Hindlimb muscle (tissue), 1 donor: ENCODE measurements at places on chromosomes 1 and 21. TPM values are rescaled to one million over a fixed set of nuclear protein-coding genes. Genes with fewer than 3 reads are reported as not detected.

DNA sequence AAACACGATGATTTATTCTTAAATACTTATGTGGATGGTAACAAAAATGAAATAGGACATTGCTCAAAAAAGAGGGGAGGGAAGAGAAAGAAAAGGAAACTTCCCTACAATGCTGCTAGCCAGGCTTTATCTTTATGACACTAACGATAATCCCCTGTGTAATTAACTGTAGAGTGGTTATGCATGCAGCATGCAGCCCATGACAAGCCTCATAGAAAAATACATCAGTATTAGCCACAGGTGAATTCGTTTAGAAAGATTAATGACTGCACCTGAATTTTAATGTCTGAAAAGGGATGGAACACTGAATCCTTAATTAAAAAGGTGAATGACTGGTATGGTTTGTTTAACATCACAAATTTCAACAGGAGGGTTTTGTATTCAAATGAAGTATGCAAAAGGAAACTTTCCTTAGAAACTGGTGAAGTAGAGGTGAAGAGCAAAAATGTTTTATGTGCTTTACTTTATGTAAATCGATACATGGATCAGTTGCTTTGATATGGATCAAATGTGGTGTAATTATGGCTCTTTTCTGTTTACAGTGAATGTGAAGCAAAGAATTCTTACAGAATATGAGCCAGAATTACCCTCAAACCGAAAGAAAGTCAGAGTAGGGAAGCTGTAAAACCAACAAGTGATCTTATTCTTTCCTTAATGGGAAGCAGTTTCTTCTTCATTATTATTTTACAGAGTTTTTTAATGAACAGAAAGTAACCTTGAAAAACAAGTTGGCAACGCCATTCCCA, 569.6 kb upstream of the ADGRL2 start:
- DNase-seq, result no peak

DNA sequence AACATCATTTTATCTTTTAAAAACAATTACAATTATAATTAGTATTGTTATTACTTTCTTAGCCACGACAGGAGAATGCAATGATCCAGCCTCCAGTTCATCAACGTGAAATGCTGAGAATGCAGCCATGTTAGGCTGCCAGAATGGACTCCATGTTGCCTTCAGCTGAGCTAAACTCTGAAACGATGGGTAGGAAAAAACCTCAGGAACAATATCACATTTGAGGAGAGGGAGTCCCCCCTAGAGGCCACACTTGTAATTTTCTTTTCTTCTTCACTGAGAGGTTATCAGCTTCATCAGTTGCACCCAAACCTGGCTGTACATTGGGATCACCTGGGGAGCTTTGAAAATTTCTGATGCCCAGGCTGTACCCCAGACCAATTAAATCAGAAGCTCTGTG, 34.6 kb upstream of the DNAH14 start:
- DNase-seq, result no peak

Gene HSPA6
- polyA plus RNA-seq, result 0.67 TPM

- no peak for DNase-seq
Observed at GRCh38 chr1:247456021-247456420, 1.9 kb downstream of the OR2B11 start.

GRCh38 chr1:212781225-212781624, 10.4 kb downstream of the NSL1 start:
- no peak for DNase-seq

Gene CD247
- polyA plus RNA-seq, result 0.61 TPM

- no peak for DNase-seq
Observed at GRCh38 chr1:163188947-163189346, 13.8 kb downstream of the RGS5 start.

- no peak for DNase-seq
Observed at GRCh38 chr1:197029749-197030148, 37.3 kb downstream of the F13B start.

- peak; percentile 36 for DNase-seq
Observed at GRCh38 chr21:37916310-37917051, at the start of gene KCNJ6. TSS of gene KCNJ6 (minus strand) at chr21:37916457. CDS start at chr21:37840682, 75,775 bp downstream.

- DNase-seq, result peak; percentile 14
Observed at GRCh38 chr21:37484535-37485474, 118.2 kb downstream of the DYRK1A start.

Gene LDLRAD1
- polyA plus RNA-seq, result not detected

GRCh38 chr1:94947437-94947836, 20.5 kb upstream of the CNN3 start:
- no peak for DNase-seq

DNA sequence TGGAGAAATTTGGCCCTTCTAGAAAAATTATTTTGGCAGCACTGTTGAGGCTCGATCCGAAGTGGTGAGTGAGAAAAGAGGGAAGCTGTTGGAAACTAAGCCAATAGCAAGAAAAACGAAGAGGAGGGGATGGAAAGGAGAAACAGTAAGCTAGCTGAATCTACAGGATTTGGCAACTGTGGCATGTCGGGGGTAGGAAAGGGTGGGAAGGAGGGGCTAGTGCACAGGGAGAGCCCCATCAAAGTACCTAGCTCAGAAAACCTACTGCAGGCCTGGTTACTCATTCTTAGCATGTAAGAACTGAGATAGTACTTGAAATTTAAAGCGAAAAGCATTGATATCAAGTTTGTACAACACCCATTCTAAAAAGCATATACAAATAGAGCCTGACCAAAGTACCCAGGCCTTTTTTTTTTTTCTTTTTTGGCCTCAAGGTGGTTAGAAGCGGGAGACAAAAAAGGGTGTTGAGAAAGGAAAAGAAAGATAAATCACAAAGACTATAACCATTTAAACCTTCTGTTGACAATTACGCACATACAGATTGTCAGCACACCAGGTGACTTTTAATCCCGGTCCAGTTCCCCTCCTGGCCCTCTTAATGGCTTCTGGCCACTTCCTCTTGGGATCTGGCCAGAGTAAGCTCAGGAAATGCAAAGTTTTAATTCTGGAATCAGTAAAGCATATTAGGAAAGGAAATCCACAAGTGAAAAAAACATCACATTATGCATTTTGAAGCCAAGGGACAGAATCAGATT, 50.4 kb downstream of the SLC16A1 start:
- peak; percentile 32 for DNase-seq

DNA sequence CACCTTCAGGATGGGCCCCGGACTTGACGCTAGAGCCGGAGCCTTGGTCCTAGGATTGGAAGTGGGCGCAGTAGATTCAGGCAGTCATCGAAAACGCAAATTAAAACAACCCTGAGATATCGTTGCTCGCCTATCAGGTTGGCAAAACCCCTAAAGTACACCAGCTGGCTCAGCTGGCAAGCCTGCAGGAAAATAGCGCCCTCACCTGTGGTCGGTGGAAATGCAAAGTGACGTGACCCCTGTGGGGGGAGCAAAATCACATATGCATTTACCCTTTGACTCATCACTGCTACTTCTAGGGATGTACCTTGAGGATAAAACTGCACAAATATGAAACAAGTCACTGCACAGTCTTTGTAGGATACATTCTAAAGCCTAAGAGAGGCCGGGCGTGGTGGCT, 170.3 kb upstream of the TMEM51 start:
- DNase-seq, result no peak

DNA sequence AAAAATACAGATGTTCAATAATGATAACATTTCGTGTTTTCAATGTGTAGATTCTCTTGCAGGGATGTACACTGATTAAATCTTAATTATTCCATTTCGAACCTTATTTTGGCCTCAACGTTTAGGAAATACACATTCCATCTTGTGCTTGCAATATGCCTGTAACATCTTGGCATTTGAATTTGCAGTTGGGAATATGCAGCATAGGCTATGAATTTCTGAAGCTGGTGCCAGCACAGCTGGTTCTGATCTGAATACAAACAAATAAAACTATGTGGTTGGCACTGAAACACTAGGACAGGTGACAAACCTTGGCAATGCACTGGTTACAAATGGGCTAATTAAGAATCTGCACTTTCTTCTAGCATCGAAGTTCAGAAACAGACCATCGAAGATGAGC, 108.4 kb downstream of the ERG start:
- DNase-seq, result no peak

DNA sequence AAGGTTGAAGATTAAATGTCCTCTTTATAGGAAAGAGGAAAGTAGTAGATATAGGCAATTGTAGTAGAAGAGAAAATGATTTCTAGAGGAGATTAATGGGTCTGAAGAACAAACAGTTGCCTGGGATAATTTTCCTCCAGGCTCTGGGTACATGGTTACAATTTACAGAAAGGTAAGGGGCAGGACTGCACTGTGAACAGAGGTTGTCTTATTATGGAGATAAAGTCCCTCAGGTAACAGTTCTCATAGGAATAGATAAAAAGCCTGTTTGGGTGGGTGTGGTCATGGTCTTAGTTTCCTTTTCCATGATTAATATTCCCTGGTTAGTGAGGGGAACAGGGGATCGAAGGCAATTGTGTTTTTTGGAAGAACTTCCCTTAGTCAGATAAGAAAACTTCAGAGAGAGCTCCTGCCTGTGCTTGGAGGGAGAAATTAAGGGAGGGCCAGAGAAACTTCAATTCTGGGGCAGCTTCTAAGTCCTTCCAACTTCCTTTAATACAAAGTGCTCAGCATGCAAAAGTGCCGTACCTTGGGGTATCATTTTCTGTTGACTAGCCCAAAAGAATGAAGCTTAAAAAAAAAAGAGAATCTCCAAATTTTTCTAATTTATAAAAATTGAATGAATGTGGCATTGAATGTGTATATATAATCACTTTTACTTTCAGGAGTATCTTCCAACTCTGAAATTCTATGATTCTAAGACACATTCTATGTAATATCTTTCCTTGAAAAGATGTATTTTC, 295.4 kb upstream of the USP25 start:
- no peak for DNase-seq

DNA sequence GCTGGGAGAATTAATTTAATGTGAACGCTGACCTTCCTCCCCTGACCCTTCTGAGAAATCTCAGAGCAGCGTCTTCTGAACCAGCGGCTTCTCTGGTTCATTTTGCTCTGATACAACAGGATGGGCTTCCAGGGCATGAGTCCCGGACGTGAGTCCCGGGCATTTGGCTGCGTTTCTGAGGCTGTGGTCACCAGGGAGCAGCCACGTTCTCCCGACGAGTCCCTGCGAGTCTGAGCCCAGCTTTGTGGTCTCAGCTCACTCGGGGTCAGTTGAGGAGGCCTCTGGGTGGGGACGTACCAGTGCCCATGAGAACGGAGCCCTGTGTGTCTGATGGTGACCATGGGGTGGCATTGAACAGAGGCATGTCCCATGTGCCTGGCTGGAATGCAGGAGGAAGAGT, 17.7 kb upstream of the OBSCN start:
- no peak for DNase-seq

DNA sequence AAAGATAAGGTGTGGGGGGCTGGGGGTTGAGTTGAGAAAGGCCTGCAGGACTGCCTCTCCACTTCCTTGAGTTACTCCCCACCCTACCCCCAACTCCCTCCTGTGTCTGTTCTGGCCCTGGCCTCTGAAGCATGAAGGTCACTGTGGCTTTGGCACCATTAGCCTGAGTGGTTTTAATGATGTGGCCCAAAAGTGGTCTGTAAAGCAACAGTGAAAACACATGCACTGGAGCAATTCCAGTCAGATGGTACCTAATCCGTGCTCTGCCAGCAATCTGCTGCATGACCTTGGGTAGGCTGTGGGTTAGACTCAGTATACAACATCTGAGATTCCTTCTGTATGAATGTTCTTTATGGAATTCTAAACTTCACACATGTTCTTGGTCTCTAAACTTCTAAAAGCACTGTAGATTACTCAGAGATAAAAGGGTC, 86.5 kb upstream of the ATP1A1 start:
- DNase-seq, result no peak

GRCh38 chr1:63902844-63903589, 129.2 kb downstream of the ROR1 start:
- DNase-seq, result no peak

GRCh38 chr1:164475834-164476233, 83.2 kb upstream of the PBX1 start:
- no peak for DNase-seq

DNA sequence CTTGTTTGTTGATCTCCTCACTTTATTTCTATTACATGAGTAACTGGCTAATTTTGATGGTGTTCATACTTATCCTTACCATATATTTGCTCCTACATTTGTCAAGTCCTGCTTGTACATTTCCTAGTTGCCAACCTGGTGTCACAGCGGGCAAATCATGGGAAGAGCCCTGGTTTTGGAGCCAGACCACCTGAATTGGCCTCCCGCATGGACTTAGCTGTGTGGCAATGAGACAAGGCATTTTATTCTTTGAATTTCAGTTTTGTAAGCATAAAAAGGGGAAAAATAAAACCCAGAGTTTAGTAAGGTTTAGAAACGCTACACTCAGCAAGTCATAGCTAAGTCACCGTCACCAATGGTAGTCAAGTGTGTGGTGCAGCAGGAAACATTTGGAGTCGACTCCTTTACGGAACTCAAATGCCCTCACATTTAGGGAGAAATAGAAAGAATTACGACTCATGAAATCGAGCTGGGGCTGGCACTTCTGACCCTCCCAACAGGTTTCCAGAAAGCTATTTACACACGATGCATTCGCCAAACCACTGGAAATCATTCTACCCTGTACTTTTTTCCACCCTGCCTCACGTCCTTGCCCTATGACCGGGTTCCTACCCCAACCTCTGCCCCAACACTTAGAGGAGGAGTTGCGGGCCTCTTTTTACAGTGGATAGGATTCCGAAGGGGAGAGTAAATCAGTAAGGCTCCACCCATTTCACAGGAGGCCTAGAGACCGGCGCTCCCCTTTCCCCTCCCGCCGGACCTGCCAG, 492 bp upstream of the PGM1 start:
- DNase-seq, result peak; percentile 11

Gene LEFTY2
- polyA plus RNA-seq, result 3.3 TPM

Gene CFHR5
- not detected for polyA plus RNA-seq

Gene TNFRSF25
- polyA plus RNA-seq, result 14.7 TPM

DNA sequence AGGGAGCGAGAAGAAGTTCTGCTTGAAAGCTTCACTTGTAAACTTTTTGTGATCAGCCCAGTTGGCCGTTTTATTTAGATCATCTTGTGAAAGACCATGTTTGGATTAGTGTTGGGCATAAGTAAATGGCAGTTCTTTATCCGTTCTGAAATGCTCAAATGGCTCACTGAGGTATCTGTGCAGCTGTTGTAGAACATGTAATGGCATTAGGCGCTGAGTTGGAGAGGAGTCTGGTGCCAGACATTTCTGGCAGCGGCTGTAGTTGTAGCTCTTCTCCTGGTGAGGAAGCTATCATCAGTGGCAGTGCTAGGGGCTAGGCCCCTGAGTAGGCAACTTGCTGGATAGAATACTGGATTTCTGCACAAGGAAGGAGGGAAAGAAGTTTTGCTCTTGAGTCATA, 321.6 kb downstream of the LMO4 start:
- DNase-seq, result no peak

GRCh38 chr1:151584780-151585179, 27.1 kb upstream of the SNX27 start:
- DNase-seq, result no peak

DNA sequence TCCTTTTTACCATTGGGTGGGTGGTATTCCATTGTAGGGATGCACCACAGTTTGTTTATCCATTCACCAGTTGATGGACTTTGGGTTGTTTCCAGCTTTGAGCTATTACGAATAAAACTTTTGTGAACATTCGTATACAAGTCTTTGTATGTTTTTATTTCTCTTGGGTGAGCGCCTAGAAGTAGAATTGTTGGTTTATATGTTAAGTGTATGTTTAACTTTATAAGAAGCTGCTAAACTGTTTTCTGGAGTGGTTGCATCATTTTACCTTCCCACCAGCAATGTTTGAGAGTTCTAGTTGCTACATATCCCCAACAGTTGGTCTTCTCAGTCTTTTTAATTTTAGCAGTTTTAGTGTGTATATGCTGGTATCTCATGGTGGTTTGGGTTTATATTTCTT, 132.5 kb downstream of the PEX14 start:
- no peak for DNase-seq

Gene TMEM82
- polyA plus RNA-seq, result not detected
